Stimulated activated CD8-positive, alpha-beta memory T cell treated with anti-CD3 and anti-CD28 coated beads, Interleukin-4, amount 100 ng/mL, for 1 hour (primary cell): ENCODE measurements at places on chromosomes 6 and 20.

- no peak for DNase-seq
Measured at GRCh38 chr6:101439790-101440189, 46.3 kb downstream of the GRIK2 start.

- DNase-seq: no peak
Measured at GRCh38 chr6:6695625-6696276, 107.2 kb downstream of the LY86 start.

GRCh38 chr6:56102216-56102615 is 145.2 kb downstream of the COL21A1 start:
- no peak for DNase-seq

DNA sequence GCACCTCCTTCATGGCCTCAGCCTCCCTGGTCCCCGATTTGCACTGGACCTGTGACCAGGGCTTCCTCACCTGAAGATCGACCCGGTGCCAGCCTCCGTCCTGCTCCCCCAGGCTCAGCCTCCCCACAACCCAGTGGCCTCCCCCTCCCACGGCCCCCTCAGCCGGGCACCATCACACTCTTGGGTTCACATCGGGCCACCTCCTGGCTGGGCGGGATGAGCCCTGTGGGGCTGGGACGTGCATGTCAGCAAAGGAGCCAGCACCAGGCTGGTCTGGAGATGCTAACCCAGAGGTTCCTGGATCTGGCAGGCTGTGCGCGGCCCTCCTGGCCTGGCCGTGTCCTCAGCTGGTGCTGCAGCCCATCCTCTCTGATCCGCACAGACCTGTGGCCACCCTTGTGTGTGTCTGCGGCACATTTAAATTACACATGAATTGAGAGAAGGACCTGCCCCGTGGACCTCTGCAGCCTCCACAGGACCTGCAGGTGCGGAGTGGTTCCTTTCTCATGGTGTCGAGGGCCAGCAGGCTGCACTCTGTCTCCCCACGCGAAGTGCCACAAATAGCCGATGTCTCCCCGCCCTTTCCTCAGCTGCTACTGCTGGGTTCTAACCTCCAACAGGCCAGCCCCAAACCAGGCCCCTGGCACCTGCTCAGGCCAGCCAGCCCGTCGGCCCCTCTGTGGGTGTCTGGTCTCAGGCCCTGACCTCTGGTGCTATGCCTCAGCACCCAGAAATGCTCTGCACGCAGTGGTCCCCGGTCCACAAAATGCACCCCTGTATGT is 237.5 kb downstream of the ERMARD start:
- no peak for DNase-seq

DNA sequence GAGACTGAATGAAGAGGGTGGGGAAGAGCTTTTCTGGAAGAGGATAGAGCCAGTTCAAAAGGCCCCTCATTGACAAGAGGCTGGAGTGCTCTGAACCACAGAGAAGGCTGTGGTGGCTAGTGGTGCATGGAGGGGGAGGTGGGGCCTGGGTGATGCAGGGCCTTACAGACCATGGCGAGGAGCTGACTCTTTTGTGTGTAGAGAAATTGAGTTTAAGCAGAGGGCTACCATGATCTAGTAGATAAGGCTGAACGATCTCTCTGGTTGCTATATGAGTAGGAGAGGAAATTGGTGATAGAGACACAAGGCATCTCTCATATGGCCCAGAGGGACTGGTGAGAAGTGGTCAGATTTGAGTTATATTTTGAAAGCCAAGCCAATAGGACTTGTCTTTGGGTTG is 137.6 kb downstream of the UST start:
- DNase-seq: no peak

GRCh38 chr20:10863337-10864060 is 189.7 kb upstream of the JAG1 start:
- no peak for DNase-seq

DNA sequence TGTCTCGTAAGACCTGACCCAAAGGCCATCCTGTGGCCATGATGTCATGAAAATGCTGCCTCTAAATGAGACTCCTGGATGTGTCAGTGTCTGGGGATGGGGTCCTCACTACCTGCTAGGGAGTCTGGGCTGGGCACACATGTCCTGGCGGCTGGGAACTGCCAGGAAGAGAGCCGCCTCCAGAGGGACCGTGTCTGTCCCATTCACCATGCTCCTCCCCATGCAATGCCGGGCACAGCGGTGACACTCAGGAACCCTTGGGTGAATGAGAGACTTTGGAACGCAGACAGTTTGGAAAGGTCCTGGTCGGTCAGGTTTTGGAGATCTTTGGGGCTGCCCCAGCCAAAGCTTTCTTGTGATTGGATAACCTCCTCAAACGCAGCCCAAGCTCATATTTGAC is 40.1 kb upstream of the GTSF1L start:
- DNase-seq: no peak

- no peak for DNase-seq
Measured at GRCh38 chr20:12057778-12058177, 140.1 kb downstream of the BTBD3 start.

DNA sequence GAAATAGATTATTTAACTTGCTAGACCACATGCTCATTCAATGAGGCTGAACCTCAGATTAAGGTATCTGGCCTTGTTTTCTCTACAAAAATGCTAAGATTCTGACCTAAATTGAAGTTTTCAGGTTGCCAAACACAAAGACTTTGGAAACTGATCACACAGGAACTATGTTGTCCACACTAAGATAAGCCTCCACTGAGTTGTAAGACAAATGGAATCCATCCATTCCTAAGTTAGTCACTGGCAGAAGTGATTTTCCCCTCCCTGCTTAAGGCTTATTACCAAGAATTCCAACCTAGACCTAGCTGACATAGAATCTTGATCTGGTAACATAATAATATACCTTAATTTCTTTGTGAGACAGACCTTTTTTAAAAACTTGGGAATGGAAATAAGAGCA is 608.1 kb downstream of the TENT5A start:
- DNase-seq: no peak

DNA sequence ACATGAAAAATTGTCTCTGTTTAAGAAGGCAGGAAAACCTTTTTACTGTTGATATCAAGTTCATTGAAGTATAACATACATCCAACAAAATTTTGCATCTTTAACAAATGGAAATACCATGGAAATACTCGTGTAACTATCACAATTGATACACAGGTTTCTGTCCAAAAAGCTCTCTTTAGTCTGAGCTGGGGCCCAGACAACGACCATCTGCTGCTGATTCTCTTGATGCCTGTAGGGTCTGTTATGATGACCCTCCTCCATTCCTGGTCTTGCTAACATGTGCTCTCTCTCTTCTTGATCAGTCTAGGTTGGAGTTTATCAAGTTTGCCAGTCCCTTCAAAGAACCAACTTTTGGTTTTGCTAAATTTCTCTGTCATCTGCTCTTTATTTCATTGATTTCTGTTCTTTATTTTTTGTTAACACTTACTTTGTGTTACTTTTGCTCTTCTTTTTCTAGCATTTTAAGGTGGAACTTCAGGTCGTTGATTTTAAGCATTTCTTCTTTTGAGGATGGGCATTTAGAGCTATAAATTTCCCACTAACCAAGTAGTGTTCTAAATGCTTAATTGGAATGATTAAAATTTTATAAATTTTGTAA is 116.8 kb downstream of the PSMB1 start:
- no peak for DNase-seq

- DNase-seq: no peak
Measured at GRCh38 chr20:12733811-12734210, 275.0 kb upstream of the SPTLC3 start.

GRCh38 chr20:47710665-47711045 is 74.6 kb downstream of the SULF2 start:
- no peak for DNase-seq

DNA sequence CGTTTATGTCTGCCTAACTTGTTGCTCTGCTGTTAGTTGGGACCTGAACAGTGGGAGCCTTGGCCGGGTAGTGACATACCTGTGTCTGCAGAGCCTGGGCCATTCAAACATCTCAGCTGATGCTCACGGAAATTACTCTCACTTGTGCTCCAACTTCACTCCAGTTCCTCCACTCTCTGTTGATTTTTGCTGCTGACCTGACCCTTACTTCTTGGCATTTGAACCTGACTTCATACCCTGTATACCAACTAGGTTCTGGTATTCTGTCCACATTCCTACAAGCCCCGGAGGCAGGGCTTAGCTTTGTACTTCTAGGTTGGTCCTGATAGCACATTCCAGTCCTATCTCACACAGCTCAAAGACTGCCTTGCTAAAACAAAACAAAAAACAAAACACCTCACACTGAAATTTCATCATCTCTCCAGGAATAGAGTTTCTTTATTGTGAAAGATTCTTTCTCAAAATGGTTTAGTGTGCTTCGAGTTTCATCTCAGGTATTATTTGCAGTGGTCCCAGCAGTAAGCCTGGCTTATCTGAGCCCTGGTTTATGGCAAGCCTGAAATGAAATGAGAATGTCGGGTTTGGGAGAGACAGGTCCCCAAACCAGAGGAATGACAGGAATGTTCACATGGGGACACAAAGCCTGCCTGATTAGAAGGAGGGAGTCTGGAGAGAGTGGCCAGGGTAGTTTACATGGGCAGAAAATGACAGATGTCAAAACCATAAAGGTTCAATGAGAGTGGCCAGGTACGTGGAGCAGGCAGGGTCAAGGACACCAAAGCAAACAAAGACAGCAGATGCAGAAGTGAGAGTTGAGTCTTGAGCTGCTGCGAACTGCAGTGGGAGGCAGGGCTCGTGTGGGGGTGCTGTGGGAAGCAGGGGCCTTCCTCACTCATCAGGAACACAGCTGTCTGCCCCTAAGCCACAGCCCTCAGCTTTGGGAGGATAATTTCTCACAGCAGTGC is 174.2 kb upstream of the HDAC2 start:
- DNase-seq: no peak

GRCh38 chr6:72111611-72112010 is 225.3 kb downstream of the RIMS1 start:
- no peak for DNase-seq

DNA sequence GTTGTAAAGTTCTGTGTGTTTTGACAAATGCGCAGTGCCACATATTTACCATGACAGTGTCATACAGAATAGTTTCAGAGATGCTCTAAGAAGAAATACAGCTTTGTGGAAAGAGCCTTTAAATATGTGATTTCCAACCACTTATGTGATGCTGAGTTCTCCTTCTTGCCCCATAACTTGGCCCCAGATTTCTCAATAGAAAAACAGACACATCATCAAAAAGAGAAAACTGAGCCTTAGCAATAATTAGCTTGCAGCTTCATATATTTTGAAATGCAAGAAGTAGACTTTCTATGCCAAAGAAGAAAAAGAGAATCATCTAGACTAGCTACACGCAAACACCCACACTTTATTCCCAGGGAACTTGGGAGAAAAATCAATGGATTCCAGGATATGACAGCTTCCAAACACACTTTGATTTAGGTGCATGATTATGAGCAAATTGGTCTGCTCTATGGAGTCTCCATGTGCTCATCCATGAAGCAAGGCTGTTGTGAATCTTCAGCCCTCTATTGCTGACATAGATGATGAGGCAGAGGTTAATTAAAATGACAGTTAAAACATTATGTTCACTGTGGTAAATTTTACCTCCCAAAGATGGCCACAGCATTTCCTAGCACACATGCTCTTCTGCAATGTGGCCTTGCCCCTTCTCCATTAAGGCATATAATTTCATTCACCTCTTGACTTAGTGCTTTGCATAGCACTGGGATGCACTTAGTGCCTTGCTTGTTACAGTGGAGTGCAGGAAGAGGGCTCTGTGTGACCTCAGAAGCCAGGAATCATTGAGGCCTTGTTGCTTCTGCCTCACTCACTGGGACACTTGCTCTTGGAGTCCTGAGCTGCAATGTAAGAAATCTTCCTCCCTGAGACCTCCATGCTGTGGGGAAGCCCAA is 174.6 kb downstream of the SYNDIG1 start:
- no peak for DNase-seq

DNA sequence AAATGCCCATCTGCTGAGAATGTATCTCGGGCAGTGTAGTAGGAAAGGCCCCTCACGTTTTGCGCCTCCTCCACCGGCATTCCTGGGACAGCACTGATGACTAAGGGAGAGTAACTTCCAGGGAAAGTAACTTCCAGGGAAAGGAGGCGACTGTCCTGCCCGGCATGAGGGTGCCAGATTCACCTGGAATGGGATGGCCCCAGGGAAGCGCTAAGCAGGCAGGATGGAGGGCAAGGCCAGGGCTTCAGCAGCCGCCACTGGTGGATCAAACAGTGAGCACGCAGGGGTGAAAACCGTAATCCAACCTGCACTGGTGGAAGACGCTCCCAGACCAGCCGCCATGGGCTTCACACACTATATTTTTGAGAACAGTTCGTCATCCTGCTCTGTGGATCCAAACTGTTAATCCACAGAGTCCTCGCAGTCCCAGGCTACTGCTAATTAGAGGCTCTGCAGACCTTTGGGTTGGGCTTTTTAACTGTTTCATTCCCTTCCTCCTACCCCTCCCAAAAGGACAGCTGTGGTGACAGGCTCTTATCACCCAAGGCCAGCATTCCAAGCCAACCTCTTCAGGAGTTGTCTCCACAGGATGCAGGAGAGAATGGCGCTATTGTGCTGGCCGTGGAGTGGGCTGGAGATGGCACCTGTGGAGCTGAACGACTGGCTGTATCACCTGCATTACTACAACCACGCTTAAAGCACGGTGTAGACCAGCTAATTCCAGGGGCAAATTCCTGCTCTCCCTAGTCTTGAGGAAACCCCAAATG is 178.9 kb downstream of the DLL1 start:
- no peak for DNase-seq

- no peak for DNase-seq
Measured at GRCh38 chr20:62695448-62696414, 12.9 kb upstream of the NTSR1 start.

- DNase-seq: no peak
Measured at GRCh38 chr20:53559816-53560215, 33.8 kb downstream of the ZNF217 start.

GRCh38 chr6:165732696-165733488 is 69.9 kb upstream of the PDE10A start:
- no peak for DNase-seq

GRCh38 chr20:59573837-59574236 is 30.5 kb upstream of the PHACTR3 start:
- no peak for DNase-seq

GRCh38 chr6:40419946-40420728 is 167.0 kb downstream of the LRFN2 start:
- no peak for DNase-seq

- no peak for DNase-seq
Measured at GRCh38 chr6:139732451-139732850, 358.0 kb upstream of the CITED2 start.

- no peak for DNase-seq
Measured at GRCh38 chr6:110781522-110782214, 33.6 kb downstream of the CDK19 start.
